Activated CD8-positive, alpha-beta memory T cell treated with anti-CD3 and anti-CD28 coated beads, Interleukin-2, amount 50 U/mL, for 4 hours (primary cell): ENCODE measurements at places on chromosomes 13 and 19.

GRCh38 chr13:27924529-27925141, 4.8 kb downstream of the PDX1 start:
- DNase-seq = no peak

GRCh38 chr13:43356567-43356966, 333.2 kb downstream of the DNAJC15 start:
- no peak for DNase-seq

DNA sequence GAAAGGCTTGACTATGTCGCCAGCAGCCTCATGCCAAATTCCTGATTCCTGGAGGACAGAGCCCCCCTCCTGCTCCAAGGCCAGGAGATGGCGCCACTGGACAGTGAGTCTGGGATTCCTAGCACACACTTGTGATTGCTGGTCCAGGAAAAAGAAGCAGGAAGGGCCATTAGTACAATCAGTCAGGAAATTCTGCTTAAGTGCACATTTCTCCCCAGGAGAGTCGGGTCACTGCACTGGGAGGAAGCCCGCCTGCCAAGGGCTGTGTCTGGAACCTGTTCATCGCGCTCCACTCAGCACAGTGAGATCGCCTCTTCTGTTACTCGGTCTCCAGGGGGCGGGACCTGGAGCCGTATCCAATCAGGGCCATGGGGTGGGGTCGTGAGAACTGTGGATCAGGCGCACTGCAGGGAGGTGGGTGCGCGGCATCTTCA, 65.1 kb downstream of the ZNF823 start:
- no peak for DNase-seq

DNA sequence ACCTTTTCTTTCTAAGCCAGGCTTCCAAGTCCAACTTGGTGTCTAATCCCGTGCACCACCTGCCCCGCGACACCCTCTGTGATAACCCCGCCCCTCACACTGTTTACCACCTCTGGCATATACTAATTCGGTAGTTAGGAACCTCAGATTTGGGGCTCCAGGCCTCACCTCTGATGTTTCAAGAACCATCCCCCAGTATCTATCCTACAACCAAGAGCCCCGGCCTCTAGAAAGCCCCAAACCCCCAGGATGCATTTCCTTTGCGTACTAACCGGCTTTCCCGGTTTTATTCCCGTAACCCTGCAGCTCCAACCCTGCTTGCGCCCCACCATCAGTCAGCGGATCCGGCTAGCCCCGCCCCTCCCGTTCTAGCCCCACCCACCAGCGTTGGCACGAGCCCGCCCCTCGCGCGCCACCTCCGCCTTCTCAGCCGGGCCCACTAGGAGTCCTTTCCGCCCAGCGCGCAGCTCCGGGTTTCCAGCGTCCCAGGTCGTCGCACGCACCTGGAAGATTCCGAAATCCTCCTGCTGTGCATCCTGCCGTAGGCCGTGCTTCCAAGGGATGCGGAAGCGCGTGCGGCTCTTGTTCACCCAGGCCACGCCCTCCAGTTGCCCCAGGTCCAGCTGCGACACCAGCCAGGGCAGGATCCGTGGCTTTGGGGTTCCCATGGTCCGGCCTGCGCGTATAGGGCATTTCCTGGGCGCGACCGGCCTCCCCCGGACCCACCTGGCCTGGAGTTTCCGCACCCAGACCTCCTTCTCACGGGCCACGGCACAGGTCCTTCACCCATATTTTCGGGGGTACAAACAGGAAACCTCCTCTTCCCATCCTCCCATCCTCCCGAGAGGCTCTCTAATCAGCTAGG, 1.3 kb downstream of the IRF3 start:
- DNase-seq = peak; percentile 93

DNA sequence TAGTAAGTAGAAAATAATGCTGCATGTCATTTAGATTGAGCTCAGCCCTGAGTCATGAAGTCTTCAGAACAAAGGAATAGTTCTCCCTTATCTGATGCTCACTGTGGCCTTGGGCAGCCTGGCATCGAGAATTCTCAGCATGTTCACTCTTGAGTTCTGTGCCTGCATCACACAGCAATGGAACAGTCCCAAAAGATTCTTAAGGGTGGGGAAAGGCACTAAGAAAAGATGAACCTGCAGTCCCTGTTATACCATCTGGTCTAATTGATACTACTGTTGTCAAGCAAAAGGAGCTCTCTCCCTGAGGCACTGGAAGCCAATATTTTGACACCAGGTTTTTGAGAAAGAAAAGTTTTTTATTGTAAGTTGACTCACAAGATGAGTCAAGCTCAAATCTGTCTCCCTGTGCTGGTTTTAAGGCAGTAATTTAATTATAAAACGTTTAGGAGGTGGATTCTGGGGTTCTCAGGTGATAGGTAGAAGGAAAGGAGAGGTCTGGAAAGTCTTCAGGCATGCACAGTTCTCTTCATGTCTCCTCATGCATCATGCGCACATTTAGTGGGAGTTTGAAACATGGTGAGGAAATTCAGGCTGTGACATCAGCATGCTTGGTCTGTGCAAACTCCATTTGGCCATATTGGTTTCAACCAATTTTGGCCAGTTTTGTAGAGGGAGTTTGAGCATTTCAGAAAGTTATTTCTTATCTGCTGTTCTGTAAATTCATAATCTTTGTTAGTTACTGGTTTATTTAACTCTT, 38.1 kb upstream of the ZNF766 start:
- no peak for DNase-seq
